ENCODE measurements at places on chromosomes 12 and 14.

GRCh38 chr12:47032644-47033043 lies 46.8 kb upstream of the PCED1B start:
- peak; percentile 26 for DNase-seq

GRCh38 chr12:128699106-128699505 lies 124.7 kb downstream of the SLC15A4 start:
- no peak for DNase-seq

GRCh38 chr14:75650253-75651058 lies 10.2 kb downstream of the ERG28 start:
- DNase-seq, result no peak

- DNase-seq, result peak; percentile 58
Measured at GRCh38 chr14:99644723-99645544, at the start of gene HHIPL1. HHIPL1 (plus strand) TSS chr14:99645129; CDS start chr14:99645208, 79 bp downstream.

DNA sequence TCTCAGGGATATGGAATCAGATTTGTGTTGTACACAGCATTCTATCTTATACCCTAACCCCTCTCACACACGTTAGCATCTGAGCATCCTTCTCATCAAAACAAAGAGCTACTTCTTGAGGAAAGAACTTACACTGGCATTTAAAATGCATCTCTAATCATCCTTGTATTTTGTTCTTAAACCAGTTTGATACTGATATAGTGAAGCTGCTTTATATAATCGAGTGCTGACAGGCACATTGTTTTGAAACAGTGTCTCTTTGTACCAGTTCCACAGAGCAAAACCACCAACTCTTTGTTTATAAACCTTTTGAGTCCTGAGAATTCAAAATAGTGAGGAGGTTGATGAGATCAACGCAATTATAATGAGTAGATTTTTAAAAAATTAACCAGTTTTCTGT lies 8.8 kb downstream of the GPR33 start:
- no peak for DNase-seq

DNA sequence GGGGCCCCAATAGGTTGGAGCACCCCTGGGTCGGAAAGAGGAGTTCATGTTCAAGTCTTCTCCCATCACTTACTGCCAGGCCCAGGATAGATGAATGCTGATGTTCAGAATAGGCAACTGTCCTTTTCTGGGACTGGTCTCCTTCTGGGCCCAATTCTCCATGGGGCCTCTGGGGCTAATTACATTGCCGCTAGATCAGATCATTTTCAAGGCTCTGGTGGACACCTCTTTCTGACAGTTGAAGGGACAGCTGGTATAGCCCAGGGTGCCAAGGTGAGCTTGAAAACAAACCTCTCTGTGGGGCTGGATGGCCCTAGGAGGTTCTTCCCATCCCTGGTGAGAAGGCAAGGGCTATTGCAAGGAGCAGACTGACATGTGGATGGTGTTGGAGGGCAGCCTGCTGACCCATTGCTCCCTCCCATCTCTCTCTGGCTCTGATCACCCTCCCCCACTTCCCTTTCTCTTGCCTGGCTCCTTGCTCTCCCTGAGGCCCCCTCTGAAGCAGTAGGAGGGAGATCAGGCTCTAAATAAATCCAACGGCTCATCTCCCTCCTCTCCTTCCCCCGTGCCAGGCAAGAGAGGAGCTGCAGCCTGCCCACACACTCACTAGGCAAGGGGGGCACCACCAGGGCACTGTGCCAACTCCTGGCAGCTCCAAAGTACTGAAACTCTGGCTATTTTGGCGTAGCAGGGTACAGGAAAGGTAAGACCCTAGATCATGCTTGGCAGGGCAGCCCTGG lies 1.9 kb downstream of the CACNB3 start:
- no peak for DNase-seq

DNA sequence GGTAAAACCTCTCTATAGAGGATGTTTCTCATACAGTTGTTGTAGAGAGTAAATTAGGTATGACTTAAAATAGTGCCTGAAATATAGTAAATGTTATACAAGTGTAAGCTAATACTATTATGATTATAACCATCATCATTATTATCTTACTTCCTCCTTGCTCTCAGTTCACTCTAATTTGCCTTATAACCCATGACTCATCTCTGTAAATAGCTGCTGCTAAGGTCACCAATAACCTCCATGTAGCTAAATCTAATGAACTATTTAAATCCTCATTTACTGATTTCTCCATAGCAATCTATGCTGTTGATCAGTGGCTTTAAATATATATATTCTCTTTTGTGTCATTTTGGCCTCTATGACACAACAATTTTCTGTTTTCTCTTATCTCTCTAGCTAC lies 109.6 kb downstream of the RMST start:
- no peak for DNase-seq

DNA sequence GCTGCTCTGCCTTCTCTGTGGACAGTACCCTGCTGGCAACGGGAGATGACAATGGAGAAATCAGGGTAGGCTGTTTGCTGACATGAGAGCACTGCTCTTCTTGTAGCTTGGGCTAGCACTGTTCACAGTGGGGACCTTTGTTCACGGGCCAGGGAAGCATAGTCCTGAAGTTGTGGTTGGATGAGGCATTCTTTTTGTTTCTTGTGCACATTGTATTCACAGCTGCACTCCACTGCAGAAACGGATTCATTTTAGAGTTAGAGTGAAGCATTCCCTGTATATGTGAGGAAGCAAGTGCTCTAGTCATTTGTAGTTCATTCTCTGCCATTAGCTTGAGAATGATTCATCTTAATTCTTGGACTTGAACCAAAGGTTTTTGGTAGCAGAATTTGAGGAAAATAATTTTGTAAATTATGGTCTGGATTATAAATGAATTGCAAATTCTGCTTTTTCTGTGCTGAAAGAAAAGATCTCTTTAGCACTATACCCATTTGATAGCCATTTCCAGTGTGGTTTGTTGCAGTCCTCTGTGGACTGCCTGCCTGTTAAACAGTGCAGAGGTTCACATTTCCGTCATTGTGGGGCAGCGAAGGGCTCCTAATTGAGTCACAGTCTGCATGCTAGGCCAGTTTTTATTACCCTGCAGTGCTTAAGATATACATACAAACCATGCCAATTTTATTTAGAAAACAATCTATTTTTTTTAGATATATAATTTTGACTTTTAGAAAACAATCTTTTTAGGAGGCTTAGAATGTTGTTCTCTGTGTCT lies 80.6 kb downstream of the APAF1 start:
- DNase-seq, result peak; percentile 47

GRCh38 chr14:52547526-52547925 lies 4.8 kb downstream of the TXNDC16 start:
- DNase-seq, result no peak

- DNase-seq, result no peak
Measured at GRCh38 chr14:50452979-50453705, 56.5 kb upstream of the CDKL1 start.

DNA sequence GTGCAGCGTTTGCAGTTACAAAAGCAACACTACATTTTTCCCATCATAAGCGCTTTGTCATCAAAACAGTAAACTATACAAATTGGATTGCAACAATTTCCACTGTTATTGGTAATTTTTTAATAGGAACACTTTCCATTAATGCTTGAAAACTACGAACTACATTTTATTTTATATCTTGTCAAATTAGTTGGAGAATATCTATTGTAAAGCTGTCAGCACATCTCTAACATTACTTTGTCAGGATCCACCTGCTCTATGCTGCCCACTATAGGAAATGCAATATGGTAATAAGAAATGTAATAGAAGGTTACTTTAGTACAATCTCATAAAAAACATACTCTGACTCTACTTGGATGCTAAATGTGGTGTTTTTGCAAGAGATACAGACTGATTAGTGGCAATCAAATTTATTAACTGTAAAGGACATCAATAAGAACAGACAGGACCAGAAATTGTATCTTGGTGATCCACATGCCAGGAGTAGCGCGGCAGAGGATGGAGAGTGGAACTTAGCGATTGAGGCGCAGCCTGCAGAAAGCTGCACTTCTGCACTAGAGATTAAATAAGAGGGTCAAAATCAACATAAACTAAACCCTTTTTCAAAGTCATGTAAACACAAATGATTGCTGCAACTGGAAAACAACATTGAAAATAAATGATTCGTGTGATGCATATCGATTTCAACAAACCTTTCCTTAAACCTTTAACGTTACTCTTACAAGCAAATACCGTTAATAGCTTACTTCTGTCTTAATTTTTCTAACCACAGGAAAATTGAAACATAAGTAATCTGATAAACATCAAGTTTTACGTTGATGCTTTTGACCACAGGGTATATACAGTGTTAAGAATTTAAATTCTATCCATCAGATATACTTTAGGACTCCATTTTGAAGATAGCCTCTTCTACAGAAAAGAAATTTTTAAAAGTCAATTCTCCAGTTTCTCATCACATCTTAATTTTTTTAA lies 3.6 kb upstream of the ARID2 start:
- peak; percentile 55 for DNase-seq

- no peak for DNase-seq
Measured at GRCh38 chr14:104085032-104085888, at the start of gene ASPG. ASPG (plus strand) TSS chr14:104085700; CDS start chr14:104085771, 71 bp downstream.

DNA sequence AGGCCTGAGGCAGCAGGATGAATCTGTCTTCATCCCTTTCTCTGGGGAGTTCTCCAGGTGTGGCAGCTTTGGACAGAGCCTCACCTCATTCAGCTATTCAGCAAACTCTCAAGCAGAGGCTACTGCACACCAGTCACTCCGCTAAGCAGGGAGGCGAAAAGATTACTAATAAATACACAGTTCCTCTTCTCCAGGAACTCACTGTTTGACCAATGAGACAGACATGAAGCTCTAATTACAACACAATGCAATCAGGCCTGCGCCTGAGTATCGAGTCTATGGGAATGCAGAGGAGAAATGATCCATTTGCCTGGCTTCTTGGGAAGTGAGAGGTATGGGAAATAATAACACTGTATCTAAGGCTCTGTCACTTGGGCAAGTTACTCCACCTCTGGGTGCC lies 178.1 kb downstream of the CRADD start:
- DNase-seq, result peak; percentile 83

- peak; percentile 28 for DNase-seq
Measured at GRCh38 chr14:20757965-20758364, 10.2 kb upstream of the EDDM3B start.

GRCh38 chr12:76152181-76152807 lies 67.8 kb upstream of the NAP1L1 start:
- DNase-seq, result peak; percentile 80

GRCh38 chr14:58566979-58567378 lies 70.8 kb upstream of the DACT1 start:
- DNase-seq, result peak; percentile 13

DNA sequence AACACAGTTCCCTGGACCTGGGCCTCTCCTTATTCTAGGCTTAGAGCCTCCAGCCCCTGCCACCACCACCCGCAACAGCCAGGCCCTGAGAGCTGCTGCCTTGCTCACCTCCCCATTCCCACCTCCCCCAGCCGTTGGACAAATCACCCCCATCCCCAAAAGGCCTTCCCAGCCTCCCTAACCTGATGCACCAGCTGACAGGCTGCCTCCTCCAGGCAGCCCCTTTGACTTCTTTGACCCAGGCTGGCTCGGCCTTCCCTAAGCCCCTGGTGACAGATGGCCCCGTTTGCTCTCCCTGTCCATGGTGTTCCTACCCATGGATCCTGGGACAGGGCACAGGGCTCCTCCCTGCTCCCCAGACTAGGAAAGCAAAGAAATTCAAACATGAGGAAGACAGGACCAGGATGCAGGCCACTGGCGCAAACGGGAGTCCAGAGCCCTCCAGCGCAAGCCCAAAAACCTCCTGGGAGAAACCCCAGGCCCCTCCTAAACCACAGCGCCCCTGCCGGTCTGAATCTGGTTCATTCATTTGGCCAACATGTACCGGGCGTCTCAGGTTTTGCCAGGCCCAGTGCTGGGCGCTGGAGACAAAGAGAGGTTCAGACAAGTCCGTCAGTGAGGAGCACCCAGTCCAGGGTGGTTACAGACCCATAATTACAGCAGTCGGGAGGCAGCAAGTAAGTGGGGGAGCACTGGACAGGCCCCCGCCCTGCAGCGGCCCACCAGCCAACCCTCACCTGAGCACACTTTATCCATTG lies 2.4 kb downstream of the AKT1 start:
- no peak for DNase-seq

GRCh38 chr14:71063351-71063750 lies 156.1 kb downstream of the PCNX1 start:
- no peak for DNase-seq

DNA sequence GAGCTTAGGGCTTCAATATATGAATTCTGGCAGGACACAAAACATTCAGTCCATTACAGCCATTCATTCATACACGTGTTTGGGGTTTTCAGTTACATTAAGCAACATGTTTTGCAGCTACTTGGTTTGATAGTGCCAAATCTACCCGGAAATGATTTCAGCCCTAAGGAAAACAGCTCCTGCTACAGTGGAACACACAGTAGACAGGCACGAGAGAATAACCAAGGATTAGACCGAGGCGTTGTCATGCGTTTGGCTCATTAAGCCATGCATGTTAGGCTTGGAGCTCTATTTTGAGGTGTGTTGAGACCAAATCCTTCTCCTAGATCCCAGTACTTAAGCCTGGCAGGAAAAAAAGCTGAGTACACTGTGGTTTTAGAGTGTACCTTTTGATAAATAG lies 177.4 kb downstream of the PRKCH start:
- peak; percentile 58 for DNase-seq

Data from MV-4-11 (cell line).